ENCODE measurements at places on chromosomes 3 and 15.

- H3K36me3 ChIP-seq = no peaks in the 10 kb centered on the region
- DNase-seq = no peak
- H3K4me1 ChIP-seq = peaks cover 49% of the 10 kb centered on the region
- H3K4me3 ChIP-seq = no peak overlapping the region
These were observed 148.5 kb downstream of the IGF1R start for GRCh38 chr15:98796685-98797357.

DNA sequence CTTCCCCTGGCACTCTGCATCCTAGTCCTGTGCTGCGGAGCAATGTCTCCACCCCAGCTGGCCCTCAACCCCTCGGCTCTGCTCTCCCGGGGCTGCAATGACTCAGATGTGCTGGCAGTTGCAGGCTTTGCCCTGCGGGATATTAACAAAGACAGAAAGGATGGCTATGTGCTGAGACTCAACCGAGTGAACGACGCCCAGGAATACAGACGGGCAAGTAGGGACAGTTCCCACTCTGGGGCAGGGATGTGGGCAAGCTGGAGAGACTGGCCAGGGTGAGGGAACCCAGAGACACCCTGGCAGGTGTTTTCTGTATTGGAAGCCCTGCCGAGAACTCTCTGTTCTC is 247 bp downstream of the FETUB start:
- no peaks in the 10 kb centered on the region for H3K4me1 ChIP-seq
- no peak overlapping the region for H3K4me3 ChIP-seq
- H3K27me3 ChIP-seq = peaks cover 54% of the 10 kb centered on the region
- no peak overlapping the region for H3K27ac ChIP-seq
- DNase-seq = peak; percentile 75

- no peaks in the 10 kb centered on the region for H3K36me3 ChIP-seq
- no peak overlapping the region for H3K4me3 ChIP-seq
- DNase-seq = peak; percentile 4
- no peak overlapping the region for H3K27ac ChIP-seq
These were observed 308.4 kb downstream of the PDCD6IP start for GRCh38 chr3:34106879-34107278.

DNA sequence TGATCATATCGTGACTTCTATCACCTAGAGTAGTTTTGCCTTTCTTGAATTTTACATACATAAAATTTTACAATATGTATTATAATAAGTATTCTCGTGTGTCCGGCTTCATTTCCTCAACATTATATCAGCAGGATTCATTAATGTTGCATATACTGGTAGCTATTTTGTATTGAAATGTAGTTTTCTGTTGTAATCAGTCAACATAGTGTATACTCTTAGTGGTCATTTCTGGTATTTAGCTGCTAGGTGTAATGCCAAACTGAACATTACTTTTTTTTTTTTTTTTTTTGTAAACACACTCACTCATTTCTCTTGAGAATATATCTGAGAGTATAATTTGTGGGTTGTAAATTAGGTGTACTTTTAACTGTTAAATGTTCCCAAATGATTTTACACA is 70.1 kb downstream of the CGNL1 start:
- H3K27ac ChIP-seq = no peak overlapping the region
- H3K4me3 ChIP-seq = no peak overlapping the region

GRCh38 chr3:33054100-33055092 is 42.5 kb downstream of the GLB1 start:
- H3K4me3 ChIP-seq = no peak overlapping the region
- peaks cover 8% of the 10 kb centered on the region for H3K36me3 ChIP-seq
- no peak for DNase-seq
- H3K27me3 ChIP-seq = no peaks in the 10 kb centered on the region

- H3K36me3 ChIP-seq = no peaks in the 10 kb centered on the region
- H3K4me1 ChIP-seq = no peaks in the 10 kb centered on the region
- no peak overlapping the region for H3K27ac ChIP-seq
- no peak overlapping the region for H3K4me3 ChIP-seq
- H3K27me3 ChIP-seq = no peaks in the 10 kb centered on the region
These were observed 10.0 kb upstream of the PRKAR2A start for GRCh38 chr3:48857641-48858040.

DNA sequence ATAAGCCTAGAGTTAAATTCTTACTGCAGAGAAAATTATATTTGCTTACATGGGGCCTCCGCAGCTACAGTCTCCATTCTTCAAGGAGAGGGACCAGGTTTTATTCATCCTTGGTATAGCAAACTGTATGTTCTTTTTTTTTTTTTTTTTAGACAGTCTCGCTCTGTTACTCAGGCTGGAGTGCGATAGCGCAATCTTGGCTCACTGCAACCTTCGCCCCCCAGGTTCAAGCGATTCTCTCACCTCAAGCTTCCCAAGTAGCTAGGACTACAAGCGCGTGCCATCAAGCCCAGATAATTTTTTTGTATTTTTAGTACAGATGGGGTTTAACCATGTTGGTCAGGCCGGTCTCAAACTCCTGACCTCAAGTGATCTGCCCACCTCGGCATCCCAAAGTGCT is 2.1 kb downstream of the SHQ1 start:
- peak overlapping the region; percentile 92 for H3K4me3 ChIP-seq
- H3K36me3 ChIP-seq = peaks cover 9% of the 10 kb centered on the region
- H3K27ac ChIP-seq = no peak overlapping the region
- peaks cover 34% of the 10 kb centered on the region for H3K4me1 ChIP-seq
- no peak for DNase-seq

- H3K27me3 ChIP-seq = no peaks in the 10 kb centered on the region
- peaks cover 32% of the 10 kb centered on the region for H3K4me1 ChIP-seq
- H3K4me3 ChIP-seq = no peak overlapping the region
These were observed 6.0 kb downstream of the PLOD2 start for GRCh38 chr3:146154995-146155394.

GRCh38 chr3:112778353-112778948 is 68.2 kb downstream of the CD200R1L start:
- peak overlapping the region; percentile 22 for H3K4me3 ChIP-seq
- peaks cover 84% of the 10 kb centered on the region for H3K4me1 ChIP-seq
- H3K27ac ChIP-seq = peak overlapping the region; percentile 97
- no peaks in the 10 kb centered on the region for H3K27me3 ChIP-seq
- H3K36me3 ChIP-seq = no peaks in the 10 kb centered on the region

GRCh38 chr3:29854821-29855220 is 574.0 kb downstream of the RBMS3 start:
- H3K27me3 ChIP-seq = no peaks in the 10 kb centered on the region
- H3K4me3 ChIP-seq = no peak overlapping the region
- no peak overlapping the region for H3K27ac ChIP-seq
- DNase-seq = no peak
- H3K36me3 ChIP-seq = peaks cover 6% of the 10 kb centered on the region

GRCh38 chr3:141348837-141349236 is 19.5 kb upstream of the ZBTB38 start:
- DNase-seq = no peak
- H3K27me3 ChIP-seq = no peaks in the 10 kb centered on the region
- H3K4me3 ChIP-seq = no peak overlapping the region
- no peak overlapping the region for H3K27ac ChIP-seq

GRCh38 chr3:53671192-53671960 is 174.8 kb downstream of the CHDH start:
- H3K4me1 ChIP-seq = no peaks in the 10 kb centered on the region
- no peak for DNase-seq
- no peaks in the 10 kb centered on the region for H3K36me3 ChIP-seq
- no peak overlapping the region for H3K4me3 ChIP-seq

GRCh38 chr3:171173736-171174135 is 147.2 kb upstream of the SLC2A2 start:
- no peak overlapping the region for H3K27ac ChIP-seq
- H3K4me3 ChIP-seq = no peak overlapping the region
- DNase-seq = no peak
- no peaks in the 10 kb centered on the region for H3K36me3 ChIP-seq

DNA sequence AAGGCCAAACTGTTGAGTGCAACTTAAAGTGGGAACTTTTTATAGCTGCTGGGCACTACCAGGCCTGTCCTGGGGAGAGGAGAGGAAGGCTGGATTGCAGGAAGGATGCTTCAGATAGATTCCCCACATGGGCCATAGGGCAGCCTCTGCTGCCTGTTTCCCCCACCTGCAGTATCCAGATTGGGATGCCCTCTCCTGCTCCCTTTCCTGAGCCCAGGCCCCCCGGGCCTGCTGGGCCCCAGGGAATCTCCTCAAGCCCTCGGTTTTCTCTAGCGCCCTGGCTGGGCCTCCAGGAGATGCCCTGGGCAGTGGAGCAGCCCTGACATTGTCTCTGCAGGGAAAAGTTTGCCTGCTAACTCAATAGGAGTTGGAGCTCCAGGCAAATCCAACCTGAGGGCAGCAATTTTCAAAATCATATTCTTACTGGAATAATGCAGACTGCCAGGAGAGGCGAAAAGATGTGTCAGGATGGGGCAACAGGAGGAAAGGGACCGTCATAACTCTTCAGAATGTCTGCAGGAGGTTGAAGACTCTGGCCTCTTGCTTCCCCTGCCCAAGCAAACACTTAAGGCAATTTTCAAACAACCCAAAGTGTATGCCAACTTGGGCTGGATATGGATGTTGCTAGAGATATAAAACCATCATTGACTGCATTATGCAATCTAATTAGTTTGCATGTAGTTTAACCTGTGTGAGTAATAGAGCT is 4.4 kb downstream of the NR2F2 start:
- H3K27me3 ChIP-seq = no peaks in the 10 kb centered on the region
- peaks cover 48% of the 10 kb centered on the region for H3K36me3 ChIP-seq
- peak overlapping the region; percentile 99 for H3K4me3 ChIP-seq

GRCh38 chr3:101244212-101244575 is 76.2 kb downstream of the IMPG2 start:
- no peak overlapping the region for H3K4me3 ChIP-seq
- no peaks in the 10 kb centered on the region for H3K27me3 ChIP-seq
- H3K4me1 ChIP-seq = peaks cover 21% of the 10 kb centered on the region
- peak overlapping the region; percentile 38 for H3K27ac ChIP-seq
- peak; percentile 62 for DNase-seq

GRCh38 chr3:69120879-69121464 is 1.4 kb downstream of the LMOD3 start:
- DNase-seq = peak; percentile 55
- H3K36me3 ChIP-seq = no peaks in the 10 kb centered on the region
- peaks cover 3% of the 10 kb centered on the region for H3K4me1 ChIP-seq
- H3K27ac ChIP-seq = no peak overlapping the region
- H3K27me3 ChIP-seq = peaks cover under 1% of the 10 kb centered on the region
- H3K4me3 ChIP-seq = no peak overlapping the region

- H3K36me3 ChIP-seq = no peaks in the 10 kb centered on the region
- no peaks in the 10 kb centered on the region for H3K27me3 ChIP-seq
- no peak overlapping the region for H3K4me3 ChIP-seq
- H3K4me1 ChIP-seq = peaks cover 41% of the 10 kb centered on the region
These were observed 262.5 kb upstream of the LRTM1 start for GRCh38 chr3:55190331-55190730.

DNA sequence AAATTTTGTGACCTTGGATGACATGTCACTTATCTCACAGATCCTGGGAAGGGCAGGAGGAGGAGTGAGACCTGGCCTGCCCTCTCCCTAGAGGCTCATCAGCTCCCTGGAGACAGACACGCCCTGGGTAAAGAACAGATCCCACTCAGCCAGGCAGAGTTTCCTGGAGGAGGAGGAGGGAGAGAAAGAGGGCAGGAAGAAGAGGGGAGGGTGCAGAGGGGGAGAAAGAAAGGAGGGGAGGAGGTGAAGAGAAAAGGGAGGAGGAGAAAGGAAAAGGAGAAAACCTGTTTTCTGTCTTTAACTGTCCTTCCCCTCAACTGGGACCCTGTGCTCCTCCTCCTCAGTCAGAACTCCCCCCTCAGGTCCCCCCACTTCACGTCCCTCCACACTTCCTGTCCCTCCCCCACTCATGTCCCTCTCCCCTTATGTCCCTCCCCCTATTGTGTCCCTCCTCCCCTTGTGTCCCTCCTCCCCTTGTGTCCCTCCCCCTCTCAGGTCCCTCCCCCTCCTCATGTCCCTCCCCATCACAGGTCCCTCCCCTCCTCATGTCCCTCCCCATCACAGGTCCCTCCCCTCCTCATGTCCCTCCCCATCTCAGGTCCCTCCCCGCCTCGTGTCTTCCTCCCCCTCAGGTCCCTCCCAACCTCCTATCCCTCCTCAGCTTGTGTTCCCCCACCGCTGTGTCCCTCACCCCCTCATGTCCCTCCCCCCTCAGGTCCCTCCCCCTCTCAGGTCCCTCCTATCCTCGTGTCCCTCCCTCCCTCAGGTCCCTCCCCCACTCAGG is 52.3 kb upstream of the CGNL1 start:
- DNase-seq = no peak
- peaks cover 20% of the 10 kb centered on the region for H3K4me1 ChIP-seq
- no peak overlapping the region for H3K4me3 ChIP-seq

DNA sequence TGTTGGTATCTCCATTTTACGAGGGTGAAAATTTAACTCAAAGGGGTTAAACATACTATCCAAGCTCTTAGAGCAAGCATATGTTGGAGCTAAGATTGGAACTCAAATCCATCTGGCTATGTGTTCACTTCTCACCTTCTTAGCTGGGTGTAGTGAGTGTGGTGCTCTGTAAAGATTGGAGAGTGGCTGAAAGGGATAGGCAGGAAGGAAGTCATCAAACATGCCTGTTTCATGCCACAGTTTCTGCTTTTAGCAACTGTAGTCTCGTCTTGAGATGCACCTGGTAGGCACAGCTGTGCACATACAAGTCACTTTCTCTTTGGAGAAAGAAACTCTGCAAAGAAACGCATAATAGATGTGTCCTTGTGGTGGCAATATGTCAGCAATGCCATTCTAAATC is 189.1 kb upstream of the MDFIC2 start:
- no peak overlapping the region for H3K27ac ChIP-seq
- H3K27me3 ChIP-seq = peaks cover 27% of the 10 kb centered on the region
- DNase-seq = no peak
